ENCODE measurements at places on chromosomes 5 and 9. TPM values are rescaled to one million over a fixed set of nuclear protein-coding genes. Genes with fewer than 3 reads are reported as not detected.

The MED10 gene
- 18.7 TPM for total RNA-seq

The ADAMTSL2 gene
- total RNA-seq: 4.3 TPM

The MYMK gene
- 18.3 TPM for total RNA-seq

The SMIM23 gene
- not detected for total RNA-seq

The FOXD4L3 gene
- not detected for total RNA-seq

The LHX3 gene
- not detected for total RNA-seq

The OR1Q1 gene
- not detected for total RNA-seq

The SH2D3C gene
- 13.6 TPM for total RNA-seq

The PCDHB5 gene
- total RNA-seq: 5.6 TPM

The STPG3 gene
- not detected for total RNA-seq

The IL3 gene
- total RNA-seq: not detected

The SOX30 gene
- 0.10 TPM for total RNA-seq

The CDH6 gene
- 17.4 TPM for total RNA-seq

The CDH18 gene
- total RNA-seq: 0.62 TPM

The HTR4 gene
- total RNA-seq: not detected

The BTNL8 gene
- not detected for total RNA-seq

The ADAMTS16 gene
- 2.5 TPM for total RNA-seq

The KIAA0825 gene
- total RNA-seq: 13.1 TPM

The LCN2 gene
- 19.7 TPM for total RNA-seq

The FAM221B gene
- total RNA-seq: not detected

The PCDHGA12 gene
- total RNA-seq: 5.1 TPM

The TMEM8B gene
- 8.2 TPM for total RNA-seq

The FBP2 gene
- total RNA-seq: 83.0 TPM

The CAMK4 gene
- 8.4 TPM for total RNA-seq

The MCIDAS gene
- total RNA-seq: not detected

The SPINK13 gene
- total RNA-seq: not detected

The CARD6 gene
- 3.1 TPM for total RNA-seq

The CTSV gene
- total RNA-seq: 2.9 TPM

The KCNV2 gene
- not detected for total RNA-seq

The COL5A1 gene
- total RNA-seq: 435 TPM

The TOR1A gene
- 26.3 TPM for total RNA-seq

The FAM81B gene
- not detected for total RNA-seq

The ZNF483 gene
- 9.3 TPM for total RNA-seq

The EQTN gene
- 0.51 TPM for total RNA-seq

The PCDHGB6 gene
- 9.3 TPM for total RNA-seq

The FAF2 gene
- 24.2 TPM for total RNA-seq

The CLIC3 gene
- 4.9 TPM for total RNA-seq

The MGAT1 gene
- total RNA-seq: 88.0 TPM

The CD14 gene
- 15.7 TPM for total RNA-seq

The UBE2B gene
- total RNA-seq: 69.4 TPM

The UNC5A gene
- 0.41 TPM for total RNA-seq

The TNC gene
- total RNA-seq: 266 TPM

The FOXB2 gene
- total RNA-seq: not detected

The SLC12A7 gene
- total RNA-seq: 25.2 TPM

The WDR38 gene
- not detected for total RNA-seq

The HTR1A gene
- total RNA-seq: not detected

The IL9 gene
- not detected for total RNA-seq

The SLC46A2 gene
- not detected for total RNA-seq

The FOXD4L4 gene
- total RNA-seq: not detected

The PTGDS gene
- total RNA-seq: 10.2 TPM

The PCDHGB7 gene
- 10.3 TPM for total RNA-seq

The TRAF1 gene
- 5.1 TPM for total RNA-seq

Data from tongue (tissue), 3 donors.